ENCODE measurements at places on chromosomes 7 and 10. TPM values are rescaled to one million over a fixed set of nuclear protein-coding genes. Genes with fewer than 3 reads are reported as not detected.

DNA sequence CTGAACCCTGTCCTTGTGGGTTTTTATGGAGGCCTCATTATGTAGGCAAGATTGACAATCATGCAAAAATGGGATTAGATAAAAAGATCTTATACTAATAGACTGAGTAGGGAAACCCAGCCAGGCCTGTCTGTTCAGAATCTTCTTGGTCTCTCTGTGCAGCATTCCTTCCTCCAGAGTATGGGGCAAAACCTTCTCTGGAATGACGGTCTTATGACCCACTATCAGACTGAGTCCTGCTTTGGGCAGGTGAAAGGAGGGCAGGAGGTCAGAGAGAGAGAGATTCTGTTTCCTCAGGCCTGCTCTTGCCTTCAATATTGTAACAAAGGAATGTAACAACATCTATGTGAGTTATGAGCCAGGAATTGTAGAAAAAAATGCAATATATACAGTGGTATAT is 182.6 kb downstream of the DNAJC1 start:
- no peak for DNase-seq

DNA sequence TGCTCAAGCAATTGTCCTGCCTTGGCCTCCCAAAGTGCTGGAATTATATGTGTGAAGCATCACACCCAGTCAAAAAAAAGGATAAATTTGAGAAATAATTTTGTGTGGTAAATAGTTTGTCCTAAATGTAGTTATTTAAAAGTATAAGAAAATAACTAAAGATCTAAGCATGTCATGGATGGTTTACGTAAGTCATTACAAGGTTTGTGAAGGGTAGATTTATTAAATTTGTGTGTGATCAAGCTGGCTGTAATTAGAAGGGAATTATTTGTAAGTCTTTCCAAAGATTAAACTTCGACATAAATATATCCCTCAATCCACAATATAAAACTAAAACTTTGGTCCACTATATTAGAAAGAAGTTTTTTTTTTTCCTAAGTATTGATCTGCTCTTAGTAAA is 28.6 kb downstream of the ORC5 start:
- DNase-seq: no peak

DNA sequence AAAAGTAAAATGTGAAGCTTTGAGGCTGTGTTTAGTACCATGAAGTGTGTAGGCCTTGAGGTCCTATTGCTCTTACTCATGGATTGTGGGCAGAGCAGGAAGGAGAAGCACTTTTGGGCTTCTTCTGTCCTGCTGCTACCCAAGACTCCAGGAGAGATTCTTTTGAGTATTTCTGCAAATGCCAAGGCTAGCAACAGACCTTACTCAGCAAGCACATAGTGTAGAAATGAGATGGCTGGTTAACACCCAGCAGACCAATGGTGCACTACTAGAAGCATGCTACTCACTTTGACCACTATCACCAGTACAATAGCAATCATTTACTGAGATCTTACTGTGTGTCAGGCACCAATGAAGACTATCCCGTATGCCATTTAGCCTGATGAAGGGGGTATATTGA is 3.2 kb downstream of the PLPP4 start:
- no peak for DNase-seq

DNA sequence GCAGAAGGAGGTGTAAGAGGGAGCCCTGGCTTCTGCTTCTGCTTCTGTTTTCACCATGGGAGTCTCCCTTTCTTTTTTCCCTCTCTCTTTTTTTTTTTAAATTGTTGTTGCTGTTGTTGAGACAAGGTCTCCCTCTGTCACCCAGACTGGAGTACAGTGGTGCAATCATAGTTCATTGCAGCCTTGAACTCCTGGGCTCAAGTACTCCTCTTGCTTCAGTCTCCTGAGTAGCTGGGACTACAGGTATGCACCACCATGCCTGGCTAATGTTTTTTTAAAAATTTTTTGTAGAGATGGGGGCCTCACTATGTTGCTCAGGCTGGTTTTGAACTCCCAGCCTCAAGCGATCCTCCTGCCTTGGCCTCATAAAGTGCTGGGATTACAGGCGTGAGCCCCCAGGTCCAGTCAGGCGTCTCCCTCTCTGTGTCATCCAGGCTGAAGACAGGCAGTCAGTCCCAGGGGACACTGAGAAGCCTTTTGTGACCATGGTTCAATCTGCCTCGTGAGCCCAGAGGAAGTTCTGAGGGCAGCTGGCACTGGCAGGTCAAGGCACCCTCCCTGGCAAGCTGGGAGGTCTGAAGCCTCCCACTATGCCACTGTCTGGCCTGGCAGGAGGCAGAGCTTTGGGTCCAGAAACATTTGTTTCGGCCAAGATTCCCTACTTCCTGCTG is 33.6 kb upstream of the NPFFR1 start:
- DNase-seq: no peak

GTF2IRD1 gene
- 48.0 TPM for polyA plus RNA-seq

CTNNA3 gene
- polyA plus RNA-seq: 12.6 TPM

GPR22 gene
- polyA plus RNA-seq: 0.11 TPM

DNA sequence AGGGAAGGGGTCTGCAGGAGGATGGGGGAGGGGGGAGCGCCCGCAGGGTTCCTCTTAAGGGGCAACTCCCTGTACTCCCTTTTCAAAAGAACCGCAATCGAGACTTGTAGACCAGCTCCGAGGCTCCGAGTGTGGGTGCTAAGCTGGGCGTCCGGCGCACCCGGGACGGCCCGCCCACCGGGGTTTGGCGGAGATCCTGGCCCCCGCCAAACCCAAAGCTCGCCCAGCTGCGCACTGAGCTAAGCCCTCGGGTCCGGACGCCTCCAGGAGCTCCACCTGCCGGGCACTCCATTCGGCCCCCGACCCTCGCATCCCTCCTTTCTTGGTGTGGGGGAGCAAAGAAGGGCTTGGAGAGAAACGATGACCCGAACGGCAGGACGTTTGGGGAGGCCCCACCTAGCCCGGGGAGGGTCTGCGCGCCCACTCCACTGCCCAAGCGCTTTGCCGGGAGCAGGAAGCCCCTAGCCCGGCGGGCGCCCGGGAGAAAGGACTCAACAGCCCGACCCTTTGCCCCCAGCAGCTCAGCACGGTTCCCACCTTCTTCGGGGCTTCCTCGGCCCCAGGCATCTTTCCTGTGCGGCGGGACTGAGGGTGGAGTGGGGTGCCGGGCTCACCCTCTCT is 651 bp downstream of the AFAP1L2 start:
- no peak for DNase-seq

ZNF282 gene
- polyA plus RNA-seq: 18.4 TPM

GRCh38 chr7:128740996-128741395 is 1.8 kb downstream of the CALU start:
- no peak for DNase-seq

DNA sequence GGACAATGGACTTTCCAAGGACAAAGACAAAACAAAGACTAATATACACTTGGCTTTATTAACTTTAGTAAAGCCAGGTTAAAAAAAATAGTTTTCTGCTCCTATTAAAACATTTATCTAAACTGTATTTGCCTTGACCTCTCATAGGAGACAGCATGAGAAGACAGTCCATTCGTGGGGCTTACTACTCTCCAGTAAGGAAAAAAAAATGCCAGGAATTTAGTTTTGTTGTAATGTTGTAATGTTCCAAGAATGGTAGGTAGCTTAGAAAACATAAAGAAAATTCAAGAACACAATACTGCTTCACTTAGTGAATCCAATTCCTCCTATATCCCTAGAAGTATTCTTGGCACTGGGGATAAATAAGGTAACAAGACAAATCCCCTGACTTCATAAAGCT is 81.7 kb downstream of the KMT2C start:
- no peak for DNase-seq

- no peak for DNase-seq
Observed at GRCh38 chr10:102112210-102112817, 7.9 kb downstream of the LDB1 start.

SUPV3L1 gene
- polyA plus RNA-seq: 30.0 TPM

DNA sequence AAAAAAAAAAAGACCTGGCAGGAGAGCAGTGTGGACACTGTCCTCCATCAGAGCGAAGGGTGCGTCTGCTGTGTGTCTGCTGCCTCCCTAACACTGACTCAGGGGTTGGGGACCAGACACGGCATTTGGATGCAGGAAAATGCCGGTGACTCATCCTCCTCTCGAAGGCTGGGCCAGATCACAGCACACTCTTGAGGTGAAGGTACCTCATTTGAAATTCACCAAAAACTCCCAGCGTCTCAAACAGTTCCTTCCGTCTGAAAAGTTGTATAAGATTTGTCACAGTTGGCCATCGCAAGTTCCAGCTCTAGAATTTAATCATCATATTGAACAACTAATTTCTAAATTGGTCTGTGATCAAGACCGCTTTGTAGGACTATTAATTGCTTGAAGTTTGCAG is 118.1 kb upstream of the LYZL2 start:
- no peak for DNase-seq

GRCh38 chr10:75062506-75063299 is 48.8 kb upstream of the SAMD8 start:
- peak; percentile 85 for DNase-seq

PWWP2B gene
- polyA plus RNA-seq: 13.0 TPM

DNA sequence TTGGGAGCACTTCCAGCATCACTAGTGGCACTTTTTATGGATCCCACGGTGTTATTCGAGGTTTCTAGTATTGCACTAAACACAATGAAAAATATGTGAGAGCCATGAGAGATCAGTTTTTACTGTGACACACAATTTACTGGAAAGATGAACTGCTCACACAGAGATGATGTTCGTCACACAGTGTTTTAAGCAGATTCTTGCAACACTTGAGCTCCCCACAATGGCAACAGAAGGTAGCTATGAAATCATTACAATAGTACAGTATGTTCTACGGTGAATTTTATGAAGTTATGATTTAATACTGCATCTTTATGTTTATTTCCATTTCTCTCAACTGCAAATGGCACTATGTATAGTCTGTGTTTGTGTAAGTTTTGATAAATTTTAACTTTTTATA is 27.4 kb upstream of the ENTPD1 start:
- no peak for DNase-seq

- DNase-seq: no peak
Observed at GRCh38 chr10:64346389-64346788, 825.2 kb downstream of the REEP3 start.

- peak; percentile 20 for DNase-seq
Observed at GRCh38 chr10:19683356-19683755, 132.9 kb upstream of the PLXDC2 start.

ABCB1 gene
- 0.38 TPM for polyA plus RNA-seq

DNA sequence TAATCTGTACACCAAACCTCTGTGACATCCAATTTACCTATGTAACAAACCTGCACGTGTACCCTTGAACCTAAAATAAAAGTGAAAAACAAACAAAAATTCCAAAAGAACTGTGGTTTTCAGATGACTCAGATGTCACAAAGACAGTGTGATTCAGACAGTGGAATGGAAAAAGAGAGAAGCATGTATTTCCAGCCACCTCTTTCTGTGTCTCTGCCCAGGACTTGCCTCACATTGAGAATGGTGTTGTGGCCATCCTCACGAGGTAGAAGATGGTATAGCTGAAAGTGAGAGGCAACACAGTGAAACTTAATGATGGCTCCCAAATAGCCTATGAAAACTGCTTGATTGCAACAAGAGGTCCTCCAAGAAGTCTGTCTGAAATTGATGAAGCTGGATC is 78.0 kb downstream of the ARL5B start:
- DNase-seq: no peak

SPOCK2 gene
- 3.4 TPM for polyA plus RNA-seq

GRCh38 chr7:36904802-36905201 is 180.5 kb upstream of the AOAH start:
- no peak for DNase-seq

- peak; percentile 75 for DNase-seq
Observed at GRCh38 chr7:229184-229964, 37.0 kb downstream of the FAM20C start.

- DNase-seq: no peak
Observed at GRCh38 chr10:4331150-4331549, 494.9 kb upstream of the AKR1E2 start.

DNA sequence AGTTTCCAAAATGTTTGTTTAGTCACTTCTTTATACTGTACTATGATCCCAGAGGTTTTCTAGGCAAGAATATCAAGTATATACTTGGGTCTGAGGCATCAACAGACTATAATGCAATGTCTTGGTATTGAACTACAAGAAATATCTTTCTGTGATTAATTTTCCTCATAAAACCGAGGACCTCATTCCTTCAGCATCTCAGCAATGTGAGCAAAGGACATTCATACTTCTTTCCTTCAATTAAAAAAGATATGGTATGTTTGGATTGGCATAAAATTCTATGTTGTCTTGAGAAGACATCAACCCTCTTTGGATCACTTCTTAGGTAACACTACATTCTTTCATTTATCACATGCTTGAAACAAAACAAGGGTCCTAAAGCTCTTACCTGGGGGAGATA is 524.5 kb downstream of the PHTF2 start:
- DNase-seq: no peak

- no peak for DNase-seq
Observed at GRCh38 chr10:67550046-67550445, 145.9 kb downstream of the CTNNA3 start.

- DNase-seq: no peak
Observed at GRCh38 chr7:32385316-32385956, 104.7 kb downstream of the LSM5 start.

DNA sequence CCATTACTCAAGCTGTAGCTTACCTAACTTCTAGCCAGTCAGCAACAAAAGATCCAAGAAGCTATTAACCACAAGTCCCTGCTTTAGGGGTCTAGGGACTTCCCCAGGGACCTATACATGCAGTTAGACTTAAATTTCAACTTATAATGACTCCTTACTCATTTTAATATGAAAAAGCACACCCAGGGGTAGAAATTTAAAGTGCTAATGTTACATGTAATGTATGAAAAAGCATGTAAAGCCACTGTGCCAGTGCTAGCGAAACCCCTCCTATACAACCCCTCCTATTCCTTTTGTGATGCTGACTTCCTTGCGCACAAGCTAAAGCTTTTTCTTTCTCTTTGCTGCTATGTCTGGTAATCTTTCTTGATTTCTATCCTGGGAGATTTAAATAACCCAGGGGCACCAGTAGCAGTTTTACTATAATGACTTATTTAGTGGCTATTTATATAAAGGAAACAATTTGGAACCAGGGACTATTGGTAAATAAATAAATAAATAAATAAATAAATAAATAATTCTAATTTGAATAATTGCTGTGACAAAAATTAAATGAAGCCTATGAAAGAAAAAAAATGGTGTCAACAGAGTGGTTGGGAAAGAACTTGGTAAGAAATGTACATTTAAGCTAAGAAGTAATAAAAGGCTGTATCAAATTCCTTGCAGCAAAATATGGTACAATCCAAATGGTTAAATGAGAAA is 110.5 kb upstream of the MAGI2 start:
- no peak for DNase-seq

All from forelimb muscle (tissue), 1 donor.